ENCODE measurements at places on chromosomes 4 and X.

GRCh38 chr4:166377578-166377977 is 504.5 kb downstream of the TLL1 start:
- DNase-seq, result no peak

GRCh38 chr4:22515145-22515887 is 550 bp downstream of the ADGRA3 start:
- DNase-seq, result no peak

GRCh38 chrX:39012621-39013111 is 211.4 kb downstream of the MID1IP1 start:
- DNase-seq, result no peak

- DNase-seq, result no peak
Measured at GRCh38 chr4:146285037-146285436, 70.7 kb downstream of the REELD1 start.

DNA sequence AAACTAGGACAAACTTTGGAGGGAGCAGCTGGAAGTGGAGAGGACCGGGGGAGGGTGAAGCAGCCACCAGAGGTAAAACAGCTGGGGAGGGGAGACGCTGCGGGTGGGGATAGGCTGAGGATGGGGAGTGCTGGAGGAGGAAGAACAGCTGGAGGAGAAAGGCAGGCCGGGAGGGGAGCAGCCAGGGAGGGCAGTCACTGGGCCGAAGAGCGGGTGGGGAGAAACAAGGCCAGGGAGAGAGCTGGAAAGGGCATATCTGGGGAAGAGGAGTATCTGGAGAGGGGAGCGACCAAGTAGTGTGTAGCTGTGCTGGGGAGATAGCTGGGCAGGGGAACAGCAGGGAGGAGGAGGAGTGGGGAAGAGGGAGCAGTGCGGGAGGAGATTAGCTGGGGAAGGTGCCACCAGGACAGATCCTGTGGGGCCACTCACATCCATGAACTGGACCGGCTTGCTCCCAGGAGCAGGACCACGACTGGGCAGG is 2.7 kb downstream of the SLC38A5 start:
- DNase-seq, result no peak

- no peak for DNase-seq
Measured at GRCh38 chr4:111267786-111268185, 644.9 kb upstream of the PITX2 start.

- DNase-seq, result no peak
Measured at GRCh38 chr4:10296730-10297129, 160.5 kb downstream of the ZNF518B start.

GRCh38 chr4:89365776-89366175 is 58.2 kb upstream of the GPRIN3 start:
- DNase-seq, result no peak

- DNase-seq, result no peak
Measured at GRCh38 chr4:154014407-154015321, 225.8 kb upstream of the SFRP2 start.

GRCh38 chr4:122576261-122577188 is 44.3 kb downstream of the IL21 start:
- DNase-seq, result no peak

GRCh38 chr4:171087089-171087488 is 726.1 kb upstream of the GALNTL6 start:
- DNase-seq, result no peak

GRCh38 chr4:18075823-18076433 is 54.4 kb upstream of the LCORL start:
- no peak for DNase-seq

GRCh38 chr4:138693526-138693925 is 322.1 kb upstream of the NOCT start:
- no peak for DNase-seq

DNA sequence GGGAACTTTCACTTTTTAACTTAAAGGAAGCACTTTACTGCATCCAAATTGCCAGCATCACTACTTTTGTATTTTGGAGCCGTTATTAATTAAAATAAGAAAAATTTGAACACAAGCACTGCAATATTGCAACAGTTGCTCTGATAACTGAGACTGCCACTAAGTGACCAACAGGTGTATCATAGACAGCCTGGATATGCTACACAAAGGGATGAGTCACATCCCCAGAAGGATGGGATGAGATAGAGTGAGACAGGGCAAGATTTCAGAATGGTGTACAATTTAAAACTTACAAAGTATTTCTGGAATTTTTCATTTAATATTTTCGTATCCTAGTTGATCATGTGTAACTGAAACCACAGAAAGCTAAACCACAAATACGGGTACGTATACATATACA is 204.1 kb downstream of the MAPK10 start:
- DNase-seq, result no peak

DNA sequence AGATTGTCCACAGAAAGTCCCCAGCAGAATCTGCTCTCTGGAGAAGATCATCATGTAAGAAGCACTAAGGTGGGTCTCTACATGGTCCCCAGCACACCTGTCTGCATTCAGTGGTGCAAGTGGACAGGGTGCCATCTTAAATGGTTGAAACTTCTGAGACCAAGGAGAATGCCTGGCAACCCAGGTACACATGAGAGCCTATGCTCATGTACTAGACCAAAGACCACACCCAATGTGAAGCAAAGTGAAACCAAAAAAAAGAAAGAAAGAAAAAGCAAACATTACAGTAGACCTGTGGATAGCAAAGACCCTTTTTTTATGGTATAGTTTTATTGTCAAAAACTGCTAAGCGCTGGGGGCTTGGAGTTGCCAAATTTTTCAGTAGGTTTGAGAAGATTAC is 15.0 kb downstream of the CD40LG start:
- no peak for DNase-seq

DNA sequence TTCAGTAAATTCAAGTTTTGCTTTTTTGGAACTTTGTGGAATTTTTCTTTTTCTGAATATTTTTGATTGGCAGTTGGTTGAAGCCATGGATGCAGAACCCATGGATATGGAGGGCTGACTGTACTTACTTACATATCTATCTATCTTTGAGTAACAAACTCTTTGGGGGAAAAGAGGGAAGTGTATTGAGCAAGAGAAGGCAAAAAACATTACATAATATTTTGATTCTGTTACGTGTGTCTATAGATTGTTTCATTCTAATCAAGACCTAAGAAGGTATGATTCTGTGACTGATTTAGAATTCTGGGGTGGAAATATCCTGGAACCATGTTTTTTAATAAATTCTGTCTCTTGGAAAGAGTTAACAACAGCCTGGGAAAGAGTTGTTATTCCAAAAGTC is 31.5 kb downstream of the GRSF1 start:
- DNase-seq, result no peak

DNA sequence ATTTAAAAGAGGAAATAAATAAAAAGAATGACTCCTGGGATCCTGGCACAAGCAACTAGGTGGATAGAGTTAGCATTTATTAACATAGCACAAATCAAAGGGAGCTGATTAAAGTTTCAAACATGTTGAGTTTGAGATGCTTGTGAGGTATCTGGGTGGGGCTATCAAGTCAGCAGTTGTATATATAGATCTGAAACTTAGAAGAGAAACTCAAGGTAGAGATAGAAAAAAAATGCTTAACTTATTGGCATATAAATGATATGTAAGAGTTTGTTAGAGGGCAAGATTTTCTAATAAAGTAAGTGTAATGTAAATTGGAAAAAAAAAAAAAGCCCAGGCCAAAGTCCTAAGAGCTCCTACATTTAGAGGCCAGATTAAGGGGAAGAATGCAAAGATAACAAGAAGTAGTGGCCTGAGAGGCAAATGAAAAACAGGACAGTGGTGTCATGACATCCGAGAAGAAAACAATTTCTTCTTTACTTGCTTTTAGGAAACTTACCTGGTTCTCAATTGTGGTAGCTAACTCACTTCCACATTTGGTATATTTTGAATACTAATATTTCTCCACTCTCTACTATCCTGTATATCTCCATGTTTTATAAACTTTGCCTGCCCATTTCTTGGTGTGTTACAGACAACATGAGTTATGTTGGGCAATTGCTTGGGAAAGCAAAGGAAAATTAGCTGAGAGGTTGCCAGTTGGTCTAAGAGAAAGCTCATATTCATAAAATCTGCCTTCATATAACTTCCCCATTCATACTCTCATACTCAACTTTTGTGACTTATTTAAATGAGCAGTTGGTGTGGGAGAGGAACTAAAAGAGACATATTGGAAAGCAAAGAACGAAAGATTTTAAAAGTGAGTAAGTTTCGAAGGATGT is 169.2 kb downstream of the PARM1 start:
- DNase-seq, result no peak

GRCh38 chr4:152684007-152684406 is 4.2 kb upstream of the TMEM154 start:
- DNase-seq, result no peak

DNA sequence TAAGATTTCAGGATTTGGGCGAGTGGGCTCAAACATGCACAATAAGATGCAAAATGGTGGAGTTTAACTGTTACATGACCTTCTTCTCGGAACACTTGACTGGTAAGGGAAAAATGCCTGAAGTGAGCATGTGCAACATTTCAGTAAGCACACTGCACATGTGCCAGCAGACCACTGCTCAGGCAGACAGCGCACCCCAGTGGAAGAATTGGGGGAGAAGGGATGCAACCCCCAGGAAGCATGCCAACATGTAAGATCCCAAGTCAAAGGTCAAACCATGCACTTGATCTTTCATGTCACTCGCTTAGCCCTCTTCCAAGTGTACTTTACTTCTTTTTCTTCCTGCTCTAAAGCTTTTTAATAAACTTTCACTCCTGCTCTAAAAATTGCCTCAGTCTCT is 256.3 kb downstream of the CENPC start:
- no peak for DNase-seq

DNA sequence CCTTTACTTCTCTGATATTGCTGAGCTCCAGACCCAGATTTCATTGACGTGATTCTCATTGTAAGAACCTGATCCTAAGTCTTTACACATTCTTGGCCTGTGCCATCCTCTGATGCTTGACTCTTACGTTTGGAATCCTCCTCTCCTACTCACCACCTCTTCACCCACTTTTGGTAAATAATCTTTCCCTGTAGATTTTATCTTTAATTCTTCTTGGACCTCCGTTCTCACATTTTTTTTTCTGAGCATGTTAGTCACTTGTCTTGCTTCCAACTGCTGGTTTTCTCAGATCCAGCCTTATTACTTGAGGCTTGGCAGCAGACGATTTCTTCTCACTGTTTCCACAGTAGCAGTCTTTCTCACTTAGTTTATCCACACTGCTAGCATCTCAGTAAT is 12.4 kb upstream of the SH3RF1 start:
- no peak for DNase-seq

DNA sequence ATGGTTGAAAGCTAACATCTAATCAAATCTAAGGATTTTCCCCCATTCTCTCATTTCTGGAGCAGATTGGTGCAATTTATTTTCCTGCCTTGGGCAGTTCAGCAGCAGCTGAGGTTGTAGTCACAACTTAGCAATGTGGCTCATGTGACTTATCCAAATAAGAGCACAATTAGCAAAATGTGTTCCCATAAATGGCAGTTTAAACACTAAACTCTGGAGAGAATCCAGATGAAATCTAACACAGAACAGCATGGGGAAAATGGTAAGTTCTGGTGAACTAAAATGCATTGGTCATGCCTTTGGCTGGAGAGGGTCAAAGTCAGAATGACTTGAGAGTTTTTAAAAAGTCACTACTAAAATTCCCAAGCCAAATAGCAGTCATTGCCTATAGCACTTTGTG is 422.6 kb upstream of the DIPK2B start:
- DNase-seq, result no peak

- no peak for DNase-seq
Measured at GRCh38 chr4:107862658-107863057, 37.9 kb downstream of the SGMS2 start.

DNA sequence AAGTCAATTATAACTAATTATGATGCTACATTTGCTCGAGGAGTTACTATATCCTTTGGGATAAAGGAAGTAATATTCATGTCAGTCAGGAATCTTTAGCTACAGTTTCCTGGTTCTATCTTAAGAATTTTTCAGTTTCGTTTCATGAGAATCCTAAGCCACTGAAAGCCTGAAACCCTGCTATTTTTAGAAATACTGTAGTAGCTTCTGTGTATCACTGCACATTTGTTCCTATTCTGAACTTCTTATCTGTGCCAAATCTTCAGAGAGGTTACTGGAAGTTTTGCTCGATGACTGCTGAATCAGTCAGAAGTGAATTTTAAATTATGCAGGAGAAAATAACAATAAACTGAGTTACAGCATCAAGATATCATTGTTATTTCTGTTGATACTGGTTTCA is 249.2 kb downstream of the TENM3 start:
- no peak for DNase-seq
